Spleen (tissue), 13 donors: ENCODE measurements at places on chromosomes 3 and 15. TPM values are rescaled to one million over a fixed set of nuclear protein-coding genes. Genes with fewer than 3 reads are reported as not detected.
A peak's percentile ranks its signal among the peaks of the same experiment; 100 is the strongest.

Gene SPTSSB
- total RNA-seq = 0.87 TPM

DNA sequence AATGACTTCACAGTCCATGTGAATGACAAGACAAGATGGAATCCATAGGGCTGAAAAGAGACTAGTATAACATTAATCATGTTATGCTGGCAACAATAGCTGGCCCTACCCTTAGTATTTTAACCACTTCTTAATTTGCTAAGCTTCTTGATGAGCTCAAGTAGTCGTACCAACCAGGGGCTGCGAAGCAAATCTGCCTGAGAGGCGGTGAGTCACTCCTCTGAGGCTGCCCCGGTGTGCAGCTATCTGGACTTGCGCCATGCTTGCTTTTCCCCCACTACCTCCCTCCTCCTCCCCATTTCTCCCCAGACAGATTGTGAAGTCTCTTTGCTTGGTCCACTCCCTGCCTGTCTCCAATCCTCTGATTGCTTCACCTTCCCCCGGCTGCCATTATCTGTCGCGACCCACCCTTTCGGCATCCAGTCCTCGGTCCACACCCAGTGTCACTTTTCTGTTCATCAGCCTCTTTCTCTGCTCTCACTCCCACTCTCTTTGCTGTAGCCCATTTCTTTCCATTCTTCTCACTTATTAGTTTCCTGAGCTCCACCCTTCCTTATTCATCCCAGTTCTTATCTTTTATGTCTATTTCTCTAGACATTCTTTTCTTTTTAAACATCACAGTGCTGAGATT, 42.7 kb downstream of the DUT start:
- DNase-seq = no peak

- peak; percentile 70 for DNase-seq
These were observed 7.3 kb upstream of the ISLR2 start for GRCh38 chr15:74123131-74123429.

DNA sequence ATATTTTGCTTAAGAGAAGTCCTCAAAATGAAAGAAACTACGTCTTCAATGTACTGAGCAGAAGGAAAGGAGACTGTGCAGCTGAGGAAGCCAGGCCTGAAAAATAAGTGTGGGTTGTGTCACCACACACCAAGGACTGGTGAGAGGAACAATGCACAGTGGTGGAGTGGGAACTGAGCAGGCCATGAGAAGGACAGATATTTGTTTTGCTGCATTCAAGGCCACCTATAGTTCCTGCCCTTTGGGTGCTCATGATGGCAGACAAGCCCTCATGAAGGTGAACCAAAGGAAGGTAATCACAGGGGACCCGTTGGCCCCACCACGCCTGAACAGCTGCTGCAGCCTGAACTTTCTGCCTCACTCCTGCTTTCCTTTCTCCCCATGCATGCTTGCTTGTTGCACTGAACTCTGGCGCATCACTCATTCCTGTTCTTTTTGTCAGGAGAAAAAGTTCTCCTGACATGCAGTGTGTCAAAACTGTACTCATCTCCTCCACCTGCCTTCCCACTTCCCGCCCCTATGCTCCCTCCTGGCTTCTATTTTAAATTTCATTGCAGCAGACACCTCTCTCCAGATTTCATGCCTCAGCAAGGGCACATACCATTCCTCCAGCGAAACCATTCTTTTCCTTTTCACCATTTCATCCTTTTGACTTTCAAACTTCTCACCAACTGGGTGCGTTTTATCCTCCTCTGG, 2.2 kb upstream of the RNF7 start:
- DNase-seq = no peak
